ENCODE measurements at places on chromosomes 12 and 14.
A peak's percentile ranks its signal among the peaks of the same experiment; 100 is the strongest.

GRCh38 chr14:92684801-92685560, 63.4 kb downstream of the LGMN start:
- DNase-seq = no peak

GRCh38 chr12:45833401-45833800, 103.9 kb downstream of the ARID2 start:
- DNase-seq = no peak

GRCh38 chr14:94581127-94581999, at the start of gene SERPINA5:
TSS of gene SERPINA5 (plus strand) at chr14:94581426. CDS start at chr14:94587363, 5,937 bp downstream.
- no peak for DNase-seq

GRCh38 chr12:131603939-131604795, 106.7 kb upstream of the SFSWAP start:
- DNase-seq = no peak

- DNase-seq = no peak
Measured at GRCh38 chr12:69099201-69099837, 140.1 kb upstream of the CPSF6 start.

- DNase-seq = no peak
Measured at GRCh38 chr14:85479771-85480170, 50.2 kb upstream of the FLRT2 start.

GRCh38 chr12:107094183-107094448, 767 bp upstream of the CRY1 start:
- no peak for DNase-seq

GRCh38 chr14:32576088-32576795, 247.1 kb downstream of the AKAP6 start:
- peak; percentile 7 for DNase-seq

DNA sequence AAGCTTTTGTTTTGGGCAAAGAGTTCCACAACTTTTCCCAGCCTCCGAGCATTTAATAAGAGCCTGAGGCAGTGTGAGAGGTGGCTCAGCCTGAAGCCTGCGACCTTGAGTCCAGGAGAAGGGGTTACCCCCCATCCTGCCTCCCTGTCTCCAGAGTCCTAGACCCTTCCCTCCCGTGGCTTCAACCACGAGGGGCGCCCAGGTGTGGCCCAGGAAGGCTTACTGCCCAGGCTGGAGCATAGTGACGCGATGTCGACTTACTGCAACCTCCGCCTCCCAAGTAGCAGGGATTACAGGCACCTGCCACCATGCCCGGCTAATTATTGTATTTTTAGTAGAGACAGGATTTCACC, 641 bp downstream of the LRRC43 start:
- no peak for DNase-seq

DNA sequence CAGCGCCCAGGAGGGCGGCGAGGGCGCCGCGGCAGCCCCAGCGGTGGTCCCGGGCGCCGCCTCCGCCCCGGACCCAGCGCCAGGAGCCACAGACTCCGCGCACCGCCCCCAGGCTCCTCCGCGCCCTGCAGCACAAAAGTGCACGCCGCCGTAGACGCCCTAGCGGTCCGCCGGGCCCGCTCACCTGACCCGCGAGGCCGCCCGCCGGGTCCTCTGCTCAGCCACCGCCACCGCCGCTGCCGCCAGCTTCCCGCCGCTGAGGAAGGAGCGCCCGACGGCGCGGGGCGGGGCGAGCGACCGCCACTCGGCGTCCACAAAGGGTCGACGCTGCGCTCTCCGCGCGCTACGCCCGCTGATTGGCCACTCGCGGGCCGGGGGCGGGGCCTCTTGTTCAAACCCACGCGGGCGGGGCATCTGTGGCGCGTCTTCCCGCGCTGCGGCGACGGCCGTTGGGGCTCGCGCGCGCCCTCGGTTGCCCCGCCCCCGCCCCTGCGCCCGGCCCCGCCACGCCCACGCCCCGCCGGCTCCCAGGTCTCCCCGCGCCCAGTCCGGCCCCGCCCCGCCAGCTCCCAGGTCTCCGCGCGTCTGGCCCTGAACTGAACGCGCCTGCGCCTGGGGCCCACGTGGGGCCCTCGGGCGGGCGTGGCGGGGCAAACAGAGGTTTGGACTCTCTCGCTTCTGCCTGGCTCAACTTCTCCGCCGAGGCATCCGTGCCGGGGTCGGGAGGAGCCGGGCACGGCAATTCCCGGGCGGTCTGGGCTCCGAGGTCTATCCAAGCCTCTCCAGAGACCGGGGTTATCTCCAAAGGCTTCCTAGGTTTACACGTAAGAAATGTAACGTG, at the start of gene CDCA4:
Gene CDCA4 (minus strand): TSS at position 269 of the 841 bp plus-strand sequence. CDS start 9,154 bp downstream, outside the sequence.
- peak; percentile 97 for DNase-seq

DNA sequence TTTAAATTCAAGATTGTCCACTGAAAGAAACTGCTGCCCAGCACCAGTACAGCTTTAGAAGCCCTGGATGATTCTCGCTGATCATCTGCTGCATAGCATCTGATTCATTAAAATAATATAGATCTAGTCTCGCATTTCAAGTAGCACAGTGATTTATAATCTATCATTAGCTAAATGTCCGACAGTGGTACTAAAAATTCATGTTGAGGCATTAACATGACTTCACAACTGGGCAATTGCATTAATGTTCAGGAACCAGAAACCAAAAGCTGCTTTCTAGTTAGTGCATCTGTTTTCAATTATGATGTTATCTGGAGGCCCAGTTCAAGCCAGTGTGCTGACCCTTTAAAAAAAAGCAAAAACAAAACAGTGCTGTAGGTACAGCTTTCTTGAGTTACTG, 1987.2 kb upstream of the SEL1L start:
- no peak for DNase-seq

GRCh38 chr14:93027810-93028723, 87.7 kb downstream of the ITPK1 start:
- peak; percentile 40 for DNase-seq

DNA sequence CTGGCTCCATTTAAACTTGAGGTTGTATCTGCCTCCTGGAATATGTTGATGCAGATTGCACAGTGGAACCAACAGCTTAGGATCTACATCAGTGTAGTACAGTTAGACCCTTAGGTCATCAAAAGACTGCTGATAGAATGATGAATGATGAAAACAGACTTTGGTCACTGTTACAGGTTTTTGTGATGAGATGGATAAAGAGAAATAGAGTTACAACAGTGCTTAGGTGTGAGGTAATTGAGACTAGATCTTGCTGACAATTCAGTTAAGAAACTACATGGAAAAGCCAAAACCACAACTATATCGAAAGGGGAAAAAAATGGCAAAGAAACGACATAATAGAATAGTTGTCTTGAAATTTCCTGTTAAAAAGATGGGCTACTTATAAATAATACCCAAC, 145.7 kb upstream of the LMNTD1 start:
- no peak for DNase-seq

Measured in substantia nigra (tissue), 51 donors.